T-helper 9 cell (primary cell): ENCODE measurements at places on chromosomes 5 and 9.

- DNase-seq = no peak
Measured at GRCh38 chr5:10639846-10640368, 76.0 kb downstream of the ANKRD33B start.

- DNase-seq = no peak
Measured at GRCh38 chr9:129547869-129548570, 72.9 kb downstream of the C9orf50 start.

- no peak for DNase-seq
Measured at GRCh38 chr5:122455939-122456338, 143.9 kb downstream of the SNCAIP start.

- DNase-seq = no peak
Measured at GRCh38 chr9:36064448-36065037, 27.8 kb downstream of the RECK start.

DNA sequence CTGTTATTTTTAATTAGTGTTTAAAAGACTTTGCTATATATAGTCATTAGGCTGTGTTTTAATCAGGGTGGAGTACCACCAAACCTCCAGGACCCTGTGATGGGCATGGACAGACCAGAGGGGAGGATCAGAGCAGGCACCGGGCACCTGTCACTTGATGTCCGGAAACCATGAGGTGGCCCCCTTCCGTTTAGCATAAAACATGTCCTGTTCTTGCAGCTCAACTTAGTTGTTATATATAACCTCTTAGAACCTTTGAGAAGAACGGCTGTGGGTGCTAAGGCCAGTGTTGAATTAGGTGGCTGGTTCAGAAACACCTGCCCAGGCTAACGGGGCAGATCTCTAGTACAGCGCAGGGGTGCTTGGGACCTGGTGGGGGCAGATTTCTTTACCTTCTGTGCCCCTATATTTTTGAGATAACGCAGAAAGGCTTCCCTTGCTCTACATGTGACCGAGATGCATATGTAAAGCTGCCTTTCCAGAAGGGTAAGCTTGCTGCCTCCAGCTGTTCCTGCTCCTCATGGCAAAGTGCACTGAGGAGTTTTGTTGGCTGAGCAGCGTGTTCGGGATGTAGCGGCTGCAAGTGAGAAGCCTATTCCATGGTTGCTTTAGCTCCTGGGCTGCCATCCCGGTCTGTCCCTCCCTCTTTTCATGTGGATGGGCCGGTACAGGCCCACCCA, 255.5 kb downstream of the FANCC start:
- DNase-seq = no peak
